Activated T-helper 9 cell treated with anti-CD3 and anti-CD28 coated beads, Interleukin-2, amount 50 U/mL, for 16 hours (primary cell): ENCODE measurements at places on chromosomes 4 and X.

DNA sequence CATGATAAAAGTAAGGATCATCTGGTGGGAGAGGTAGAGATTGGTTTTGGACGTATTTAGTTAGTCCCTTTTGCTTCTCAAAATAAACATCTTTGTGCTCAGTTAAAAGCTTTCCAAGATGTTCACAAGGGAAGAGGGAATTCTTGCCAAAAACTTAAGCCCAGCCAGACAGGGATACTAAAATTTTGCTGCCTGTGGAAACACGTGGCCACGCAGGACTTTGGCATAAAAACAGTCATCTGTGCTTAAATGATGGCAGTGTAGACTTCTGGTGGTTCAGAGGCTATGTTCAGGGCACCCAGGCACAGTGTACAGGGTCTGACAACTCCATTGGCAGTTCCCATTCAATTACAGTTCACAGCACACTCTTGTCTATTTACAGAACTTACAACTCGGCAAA lies 93.2 kb upstream of the JADE1 start:
- DNase-seq: no peak

GRCh38 chr4:949656-950055 lies 17.4 kb downstream of the TMEM175 start:
- DNase-seq: no peak

GRCh38 chrX:46386511-46386910 lies 158.7 kb downstream of the ZNF674 start:
- no peak for DNase-seq

- DNase-seq: no peak
Observed at GRCh38 chr4:183435803-183436202, 8.6 kb upstream of the CDKN2AIP start.

GRCh38 chr4:83171436-83172039 lies 57.0 kb upstream of the PLAC8 start:
- no peak for DNase-seq

GRCh38 chr4:123987408-123987807 lies 590.8 kb downstream of the SPRY1 start:
- DNase-seq: no peak

DNA sequence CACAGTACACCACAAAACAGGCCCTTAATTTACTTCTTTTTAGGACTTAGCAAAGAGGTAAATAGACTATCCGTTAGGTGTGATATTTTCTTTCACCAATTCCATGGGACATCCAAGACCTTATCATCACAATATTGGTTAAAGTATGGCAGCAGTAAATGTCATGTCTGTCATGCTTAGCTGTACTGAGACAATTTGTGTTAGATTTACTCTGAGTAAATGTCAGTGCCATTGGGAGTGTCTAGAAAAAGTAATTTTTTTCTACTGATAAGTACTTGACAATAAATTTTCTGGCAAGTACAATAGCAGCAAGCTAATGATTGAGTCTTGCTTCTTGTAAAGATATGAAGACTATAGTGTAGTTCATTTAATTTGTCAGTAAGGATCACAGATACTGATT lies 756.1 kb downstream of the FAM133A start:
- no peak for DNase-seq

DNA sequence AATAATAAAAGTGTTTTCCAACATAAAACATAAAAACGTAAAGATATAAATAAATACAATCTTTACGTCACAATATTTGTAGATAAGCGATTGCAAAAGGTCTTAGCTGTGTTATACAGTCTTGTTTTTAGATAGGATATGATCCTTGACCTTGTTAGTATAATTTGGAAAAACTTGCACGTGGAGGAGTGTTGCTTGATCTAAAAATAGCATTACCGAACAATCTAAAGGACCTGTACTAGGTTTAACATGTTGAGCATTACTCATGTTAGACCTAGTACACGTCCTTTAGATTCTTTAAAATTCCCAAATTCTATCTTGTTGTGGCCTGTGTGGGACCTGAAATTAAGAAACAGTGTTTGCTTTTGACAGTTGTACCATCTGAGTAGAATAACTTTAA lies 1.6 kb downstream of the METAP1 start:
- no peak for DNase-seq

- no peak for DNase-seq
Observed at GRCh38 chrX:11577603-11578002, 88.1 kb downstream of the ARHGAP6 start.

- no peak for DNase-seq
Observed at GRCh38 chr4:73608689-73609594, 11.3 kb downstream of the RASSF6 start.

DNA sequence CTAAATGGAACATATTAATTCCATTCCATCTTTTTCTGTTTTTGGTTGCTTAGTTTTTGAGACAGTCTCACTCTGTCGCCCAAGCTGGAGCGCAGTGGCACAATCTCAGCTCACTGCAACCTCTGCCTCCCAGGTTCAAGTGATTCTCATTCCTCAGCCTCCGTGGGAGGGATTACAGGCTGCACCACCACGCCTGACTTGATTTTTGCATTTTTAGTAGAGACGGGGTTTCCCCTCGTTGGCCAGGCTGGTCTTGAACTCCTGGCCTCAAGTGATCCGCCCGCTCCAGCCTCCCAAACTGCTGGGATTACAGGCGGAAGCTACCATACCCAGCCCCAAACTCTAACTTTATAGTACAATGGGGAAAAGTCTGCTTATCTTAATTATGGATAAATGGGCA lies 11.2 kb downstream of the HNRNPD start:
- no peak for DNase-seq

GRCh38 chr4:39102297-39102696 lies 40.3 kb downstream of the KLHL5 start:
- DNase-seq: no peak

DNA sequence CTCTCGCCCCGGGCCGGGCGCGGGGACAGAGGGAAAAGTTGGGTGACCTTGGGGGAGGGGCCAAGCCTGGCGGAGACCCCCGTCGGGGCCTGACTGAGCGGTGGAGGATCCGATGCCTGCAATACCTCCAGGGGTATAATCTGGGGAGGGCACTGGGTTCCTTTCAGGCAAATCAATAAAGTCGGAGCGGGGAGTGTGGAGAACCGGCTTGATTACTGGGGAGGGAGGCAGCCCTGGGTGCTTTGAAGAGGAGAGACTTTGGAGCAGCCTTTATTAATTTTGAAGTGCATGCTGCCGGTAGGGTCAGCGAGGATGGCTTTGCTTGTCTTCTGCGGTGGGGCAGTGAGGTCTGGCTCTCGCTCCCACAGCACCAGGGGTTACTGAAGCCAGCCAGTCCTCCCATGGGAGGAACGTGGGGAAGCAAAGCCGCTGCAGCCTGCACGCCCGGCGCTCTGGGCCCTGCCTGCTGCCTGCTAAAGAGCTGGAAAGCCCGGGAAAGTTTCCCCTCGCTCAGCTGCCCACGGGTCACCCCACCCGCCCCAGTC lies 403 bp upstream of the LGI2 start:
- no peak for DNase-seq

DNA sequence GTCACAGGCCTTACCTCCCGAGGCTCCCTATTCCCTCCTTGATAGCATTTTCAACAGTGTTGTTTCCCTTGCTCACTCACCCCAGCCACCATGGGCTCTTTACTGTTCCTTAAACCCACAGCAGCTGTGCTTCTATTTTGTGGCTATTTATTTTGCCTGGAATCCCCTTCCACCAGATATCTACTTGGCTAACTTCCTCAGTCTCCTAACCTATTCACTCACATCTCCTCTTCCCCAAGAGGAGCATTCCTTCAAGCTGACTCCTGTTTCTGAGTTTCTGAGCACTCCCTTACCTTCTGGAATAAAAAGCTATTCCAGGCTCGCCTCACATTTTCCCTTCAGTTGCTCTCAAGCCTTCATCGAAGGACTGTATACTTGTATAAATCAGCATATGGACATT lies 50.5 kb downstream of the CXCL1 start:
- DNase-seq: no peak

DNA sequence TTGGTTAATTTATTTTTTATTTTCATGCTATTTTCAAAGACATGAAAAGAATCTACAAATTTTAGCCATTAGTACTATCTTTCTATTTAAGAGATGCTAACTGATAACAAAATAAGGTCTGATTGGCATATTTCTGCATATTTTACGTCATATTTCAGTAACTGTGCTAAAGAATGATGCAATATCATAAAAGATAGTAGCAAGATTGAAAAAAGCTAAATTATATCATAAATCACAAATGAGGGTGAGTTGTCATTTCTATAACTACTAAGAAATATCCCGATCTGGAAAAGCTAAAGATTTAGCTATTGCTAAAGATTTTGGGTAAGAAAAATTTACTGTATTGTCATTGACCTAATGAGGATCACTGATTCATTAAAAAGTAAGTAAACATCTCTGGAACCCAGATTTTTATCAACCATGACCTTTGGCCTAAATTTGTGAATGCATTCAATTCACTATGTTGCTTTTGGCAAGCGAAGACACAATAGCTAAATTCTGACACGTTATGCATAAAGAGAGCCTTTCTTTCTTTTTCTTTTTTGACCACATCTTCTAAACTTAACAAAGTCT lies 103.6 kb downstream of the HPGD start:
- DNase-seq: no peak
